Hippocampal formation (tissue), 2 donors: ENCODE measurements at places on chromosomes 12 and 14.

DNA sequence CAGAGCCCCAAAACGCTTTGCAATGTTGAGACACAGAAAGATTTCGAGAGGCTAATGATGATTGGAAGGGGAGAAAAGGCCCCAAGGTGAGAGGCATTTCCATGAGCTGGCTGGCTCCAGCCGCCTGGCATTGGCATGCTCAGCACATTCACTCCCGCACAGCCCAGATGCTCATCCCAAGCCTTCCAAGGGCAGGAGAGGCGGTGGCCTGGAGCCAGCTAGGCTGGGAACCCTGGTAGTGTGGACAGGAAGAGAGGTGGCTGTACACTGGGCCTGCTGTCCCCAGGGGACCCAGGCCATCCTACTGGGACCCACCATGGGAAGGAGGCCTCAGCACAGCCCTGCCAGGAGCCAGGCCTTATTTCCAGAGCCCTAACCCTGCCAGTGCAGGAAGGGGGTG, 72.2 kb downstream of the SPTB start:
- no peak for DNase-seq

DNA sequence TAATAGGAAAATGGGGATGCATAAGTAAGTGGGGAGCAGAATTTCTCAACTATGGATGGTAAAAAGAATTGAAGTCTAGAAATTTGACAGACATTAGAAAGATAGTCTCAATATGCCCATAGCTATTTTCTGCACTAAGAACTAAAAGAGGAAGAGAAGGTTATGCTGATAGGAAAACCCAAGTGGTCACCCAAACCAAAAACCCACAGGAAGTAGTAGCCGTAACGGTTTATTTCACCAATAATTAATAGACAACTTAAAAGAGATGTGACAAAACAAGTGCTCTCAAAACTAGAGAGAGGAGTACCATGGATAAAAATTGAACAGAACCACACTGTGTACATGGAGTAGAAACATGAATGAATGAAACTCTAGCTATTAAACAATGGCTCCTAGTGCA, 295.4 kb downstream of the FSCB start:
- no peak for DNase-seq

DNA sequence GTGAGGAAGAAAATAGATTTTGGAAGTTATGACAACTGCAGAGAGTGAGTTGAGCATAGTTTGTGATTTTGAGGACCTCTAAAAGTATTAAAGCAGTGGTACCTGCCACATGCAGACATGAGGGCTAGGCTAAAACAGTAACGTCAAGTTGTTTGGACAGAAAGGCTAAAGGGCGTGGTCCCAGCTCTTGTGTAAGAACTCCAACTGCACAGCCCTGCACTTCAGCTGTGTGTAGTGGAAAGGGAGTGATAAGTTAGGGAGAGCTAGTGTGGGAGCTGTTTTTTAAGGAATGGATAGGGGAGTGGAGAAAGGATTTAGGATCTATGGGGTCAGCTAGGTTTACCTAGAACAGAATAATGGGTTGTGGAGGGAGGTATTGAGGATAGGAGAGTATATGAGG, 39.5 kb downstream of the TESPA1 start:
- no peak for DNase-seq

GRCh38 chr12:11545484-11546330, 103.8 kb upstream of the ETV6 start:
- no peak for DNase-seq

- no peak for DNase-seq
These were observed 18.7 kb upstream of the SERPINA6 start for GRCh38 chr14:94341656-94342333.

- no peak for DNase-seq
These were observed 86.1 kb downstream of the NCOR2 start for GRCh38 chr12:124481257-124481750.

GRCh38 chr12:64691795-64692583, 67.2 kb downstream of the GNS start:
- DNase-seq, result no peak
